ENCODE measurements at places on chromosomes 16 and 17.

DNA sequence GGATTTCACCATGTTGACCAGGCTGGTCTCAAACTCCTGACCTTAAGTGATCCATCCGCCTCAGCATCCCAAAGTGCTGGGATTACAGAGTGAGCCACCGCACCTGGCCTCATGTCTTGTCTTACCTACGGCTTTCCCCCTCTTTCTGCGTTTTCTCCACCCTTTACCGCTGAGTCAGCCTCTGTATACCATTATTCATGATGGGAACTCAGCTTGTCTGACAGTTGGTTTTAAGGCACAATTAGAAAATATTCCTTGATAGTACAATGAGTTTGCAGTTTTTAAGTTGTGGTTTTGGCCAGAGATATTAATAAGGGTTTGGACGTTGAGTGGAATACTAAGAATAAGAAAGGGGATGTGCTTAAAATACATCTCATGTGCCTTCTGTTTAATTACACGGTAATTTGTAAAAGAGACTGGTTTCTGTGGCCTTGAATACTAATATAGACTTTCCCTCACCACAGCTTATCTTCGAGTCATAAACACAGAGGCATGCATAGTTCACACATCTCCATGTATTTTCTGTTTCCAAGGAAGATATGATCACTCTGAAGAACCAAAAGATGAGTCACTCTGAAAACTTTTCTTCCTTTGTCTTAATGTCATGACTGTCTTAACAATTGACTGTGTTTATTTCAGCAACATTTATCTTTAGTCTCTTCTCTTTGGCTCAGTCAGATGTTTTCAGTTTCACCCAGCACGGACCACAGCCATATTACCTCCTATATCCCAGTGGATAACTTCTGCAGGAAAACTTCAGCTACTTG, 54.4 kb downstream of the PITPNC1 start:
- peak; percentile 87 for DNase-seq

- DNase-seq: no peak
Measured at GRCh38 chr16:57944970-57945739, 25.8 kb downstream of the CNGB1 start.

DNA sequence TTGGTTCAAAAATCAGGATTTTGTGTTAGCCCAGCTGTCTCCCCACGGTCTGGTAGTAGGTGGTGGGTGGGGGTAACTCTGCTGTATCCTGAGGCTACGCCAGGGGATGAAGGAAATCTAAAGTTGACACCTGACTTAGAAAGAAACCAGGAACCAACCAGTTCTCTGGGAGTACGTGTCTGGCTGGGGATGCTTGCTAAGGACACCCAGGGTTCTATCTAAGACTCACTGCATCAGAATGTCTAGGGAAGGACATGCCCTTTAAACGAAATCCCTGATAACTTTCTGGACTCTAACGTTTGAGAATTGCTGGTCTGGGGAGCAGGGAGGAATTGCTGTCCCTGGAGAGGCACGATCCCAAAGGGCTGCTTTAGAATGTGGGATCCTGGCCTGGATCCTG, 39.2 kb upstream of the CES5A start:
- no peak for DNase-seq

- DNase-seq: peak; percentile 43
Measured at GRCh38 chr16:69017036-69017783, 88.2 kb upstream of the HAS3 start.

DNA sequence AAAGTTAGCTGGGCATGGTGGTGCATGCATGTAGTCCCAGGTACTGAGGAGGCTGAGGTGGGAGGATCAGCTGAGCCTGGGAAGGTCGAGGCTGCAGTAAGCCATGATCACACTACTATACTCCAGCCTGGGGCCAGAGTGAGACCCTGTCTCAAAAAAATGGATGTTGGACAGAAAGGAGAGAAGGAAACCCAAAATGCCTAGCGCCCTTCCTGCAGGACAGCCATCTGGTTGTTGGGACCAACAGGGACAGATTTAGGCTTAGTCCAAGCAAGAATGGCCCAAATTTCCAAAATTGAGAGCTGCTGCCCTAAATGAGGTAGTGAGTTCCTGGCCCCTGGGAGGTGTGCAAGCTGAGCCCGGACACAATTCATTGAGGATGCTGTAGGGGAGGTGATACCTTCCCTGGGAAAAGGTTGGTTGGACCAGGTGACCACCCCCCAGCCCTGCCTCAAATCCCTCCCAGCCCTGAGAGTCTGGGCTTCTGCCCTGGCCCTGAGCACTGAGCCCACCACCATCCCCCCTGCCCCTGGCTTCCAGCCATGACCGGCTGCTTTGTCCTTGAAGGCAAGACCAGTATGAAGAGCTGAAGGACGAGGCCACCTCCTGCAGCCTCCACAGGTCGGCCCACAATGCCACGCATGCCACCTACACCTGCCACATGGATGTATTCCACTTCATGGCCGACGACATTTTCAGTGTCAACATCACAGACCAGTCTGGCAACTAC, 35.1 kb downstream of the IL21R start:
- DNase-seq: no peak

DNA sequence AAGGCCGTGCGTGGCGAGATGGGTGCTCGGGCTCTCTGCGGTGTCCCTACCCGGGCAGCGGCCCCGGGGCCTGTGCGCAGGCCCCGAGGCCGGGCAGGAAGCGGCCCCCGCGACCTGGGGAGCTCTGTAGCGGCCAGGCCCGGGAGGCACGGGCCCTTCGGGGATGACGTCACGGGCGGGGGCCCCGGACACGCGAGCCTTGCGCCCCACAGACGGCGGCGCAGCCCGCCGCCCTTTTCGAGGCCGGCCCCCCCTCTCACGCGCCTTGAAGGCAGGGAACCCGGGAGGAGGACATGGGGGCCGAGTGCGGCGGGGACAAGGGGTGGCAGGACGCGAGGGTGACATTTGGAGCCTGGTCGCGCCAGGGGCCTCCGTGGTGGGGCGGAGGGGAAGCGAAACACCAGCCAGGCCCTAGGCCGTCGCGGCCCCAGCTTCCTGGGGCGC, 1.1 kb downstream of the RAI1 start:
- peak; percentile 50 for DNase-seq

DNA sequence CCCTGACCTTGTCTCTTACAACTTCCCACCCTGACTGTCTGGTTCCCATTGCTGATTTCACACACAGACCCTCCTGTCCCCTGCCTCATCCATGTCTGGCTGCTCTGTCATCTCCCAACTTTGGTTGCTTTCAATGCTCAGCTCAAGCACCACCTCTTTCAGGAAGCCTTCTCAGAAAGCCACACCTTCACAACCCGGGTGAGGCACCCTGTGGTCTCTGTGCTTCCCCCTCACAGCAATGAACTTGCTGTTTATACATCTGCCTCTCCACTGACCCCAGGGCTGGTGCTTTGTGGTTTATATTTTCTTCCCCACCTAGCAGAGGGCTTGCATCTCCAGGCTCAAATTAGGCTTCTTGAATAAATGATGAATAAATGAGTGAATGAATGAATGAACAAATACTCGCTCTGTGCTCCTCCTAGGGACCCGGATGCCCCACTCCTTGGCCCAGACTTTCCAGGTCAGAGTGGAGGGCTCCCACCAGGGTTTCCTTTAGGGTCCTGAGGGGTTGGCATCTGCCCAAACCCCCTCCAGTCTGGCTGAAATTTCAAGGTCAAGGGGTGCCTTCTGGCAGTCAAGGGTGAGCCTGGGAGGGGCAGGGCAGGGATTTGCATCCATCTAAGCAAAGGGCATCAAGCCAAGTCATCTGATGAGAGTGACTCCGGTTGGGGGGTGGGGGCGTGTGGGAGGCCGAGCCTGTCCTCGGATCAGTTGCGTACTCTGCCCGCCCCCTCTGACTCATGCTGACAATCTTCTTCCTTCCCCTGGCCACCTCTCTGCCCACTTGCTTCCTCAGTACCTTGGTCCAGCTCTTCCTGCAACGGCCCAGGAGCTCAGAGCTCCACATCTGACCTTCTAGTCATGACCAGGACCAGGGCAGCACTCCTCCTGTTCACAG, at the start of gene ITGAX:
TSS of gene ITGAX (plus strand) at position 783 of the 898 bp plus-strand sequence. CDS start at position 862, 79 bp downstream.
- DNase-seq: no peak

DNA sequence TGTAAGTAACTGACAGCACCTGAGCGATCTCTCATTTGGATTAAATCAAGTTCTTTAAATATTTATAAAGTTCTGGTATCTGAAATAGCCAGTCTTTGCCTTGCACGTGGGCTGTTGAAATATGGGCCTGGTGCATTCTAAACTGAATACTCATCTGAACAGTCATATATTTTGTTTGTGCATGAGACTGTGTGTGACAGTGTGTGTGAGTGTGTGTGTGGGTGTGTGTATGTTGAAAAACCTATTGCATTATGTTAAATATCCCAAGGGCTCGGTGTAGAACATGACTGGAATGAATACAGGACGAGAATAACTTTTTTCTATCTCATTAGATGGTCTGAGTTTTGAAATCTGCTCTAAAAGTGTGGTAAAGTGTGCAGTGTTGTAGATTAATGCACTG, 82.4 kb upstream of the TOX3 start:
- no peak for DNase-seq

DNA sequence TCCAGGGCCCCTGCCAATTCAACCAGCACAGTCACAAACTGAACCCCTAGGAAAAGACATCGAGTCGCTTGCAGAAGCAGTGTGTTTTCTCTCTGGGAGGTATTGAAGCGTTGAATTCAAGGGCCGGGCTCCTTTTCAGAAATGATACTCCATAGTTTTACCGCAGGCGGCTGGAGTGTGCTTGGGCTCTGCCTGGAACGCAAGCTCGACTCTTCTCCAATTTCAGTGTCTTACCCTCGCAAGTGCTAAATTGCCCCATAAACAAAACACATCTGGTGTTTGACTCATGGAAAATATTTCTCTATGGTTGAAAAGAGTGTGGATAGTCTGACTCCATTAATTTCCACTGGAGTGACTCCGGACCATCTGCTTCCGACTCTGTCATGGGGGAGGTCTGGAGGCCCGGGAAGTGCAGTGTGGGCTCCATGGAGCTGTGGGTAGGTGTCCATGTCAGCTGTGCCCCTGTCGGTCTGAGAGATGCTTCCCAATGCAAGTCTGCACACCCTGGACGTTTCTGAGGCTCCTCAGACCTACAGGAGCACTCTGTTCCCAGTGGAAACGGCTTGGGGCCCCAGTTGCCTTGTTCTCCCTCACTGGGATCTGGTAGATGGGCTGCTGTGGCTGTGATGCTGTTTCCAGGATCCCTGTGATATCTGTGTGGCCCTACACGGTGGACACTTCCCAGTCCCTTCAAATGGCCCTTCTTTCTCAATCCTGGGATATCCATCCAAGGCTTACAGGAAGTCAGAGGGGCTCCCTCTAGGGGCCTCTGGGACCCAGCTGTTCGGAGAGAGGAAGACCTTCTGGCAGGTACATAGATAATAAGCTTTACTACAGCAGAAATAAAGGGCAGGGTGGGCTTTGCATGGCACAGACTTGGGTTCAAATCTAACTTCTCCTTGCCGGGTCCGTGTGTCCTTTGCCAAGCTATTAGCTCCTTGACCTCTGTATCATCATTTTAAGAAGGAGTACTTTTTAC, 119.8 kb upstream of the CDH13 start:
- peak; percentile 46 for DNase-seq

GRCh38 chr16:12095275-12096156, 119.0 kb downstream of the SNX29 start:
- DNase-seq: peak; percentile 76

GRCh38 chr17:48905987-48906515, 2.2 kb upstream of the UBE2Z start:
- no peak for DNase-seq

DNA sequence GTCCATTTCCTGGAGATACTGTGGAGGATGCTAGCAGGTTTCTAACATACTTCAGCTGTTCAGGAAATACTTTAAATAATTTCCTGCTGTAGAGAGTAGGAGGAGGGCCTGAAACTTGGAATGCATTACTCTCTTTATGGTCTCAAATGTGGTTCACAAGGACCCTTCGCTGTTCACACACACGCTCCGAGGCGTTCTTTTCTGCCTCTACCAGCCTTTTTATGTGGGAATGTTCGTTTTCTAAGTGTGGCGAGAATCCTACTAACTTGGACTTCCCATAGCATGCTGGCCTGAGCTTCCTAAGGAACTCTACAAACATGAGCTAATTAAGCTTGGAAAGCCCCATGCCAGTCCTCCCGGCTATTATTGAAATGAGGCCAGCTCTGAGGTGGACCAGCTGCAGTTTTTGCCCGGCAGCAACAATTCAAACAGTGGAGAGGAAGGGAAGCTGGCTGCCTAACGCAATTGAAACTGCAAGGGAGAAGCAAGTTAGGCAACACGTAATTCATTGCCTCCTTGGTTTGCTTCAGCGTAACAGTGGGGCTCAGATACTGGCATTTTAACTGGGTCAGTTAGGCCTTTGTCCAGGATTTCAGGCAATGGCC, 18.9 kb downstream of the KPNA2 start:
- peak; percentile 94 for DNase-seq

DNA sequence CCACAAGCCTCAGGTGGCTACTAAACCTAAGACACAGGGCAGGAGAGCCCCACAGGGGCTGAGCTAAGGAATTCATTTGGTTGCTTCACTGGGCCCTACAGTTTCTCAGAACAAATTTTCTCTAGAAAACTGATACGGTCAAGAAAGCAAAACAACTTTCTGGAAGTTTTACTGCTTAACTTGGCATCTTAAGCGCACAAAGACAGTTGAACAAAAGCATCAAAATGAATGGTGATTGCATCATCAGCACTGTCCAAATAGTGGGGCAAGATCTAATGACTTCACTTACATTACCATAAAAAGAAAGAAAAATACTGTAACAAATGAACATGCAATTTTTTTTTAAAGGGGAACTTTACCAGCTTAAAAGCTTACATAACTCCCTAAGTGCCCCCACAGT, 47.6 kb downstream of the XPO6 start:
- peak; percentile 76 for DNase-seq

- DNase-seq: no peak
Measured at GRCh38 chr16:65313936-65314626, 192.2 kb upstream of the CDH11 start.

GRCh38 chr16:89484923-89485679, 5.3 kb downstream of the ANKRD11 start:
- no peak for DNase-seq

GRCh38 chr16:76910931-76911330, 280.1 kb upstream of the MON1B start:
- peak; percentile 68 for DNase-seq
